ENCODE measurements at places on chromosomes 6 and 20.

GRCh38 chr6:18088419-18089296 is 33.8 kb downstream of the NHLRC1 start:
- no peak for DNase-seq

DNA sequence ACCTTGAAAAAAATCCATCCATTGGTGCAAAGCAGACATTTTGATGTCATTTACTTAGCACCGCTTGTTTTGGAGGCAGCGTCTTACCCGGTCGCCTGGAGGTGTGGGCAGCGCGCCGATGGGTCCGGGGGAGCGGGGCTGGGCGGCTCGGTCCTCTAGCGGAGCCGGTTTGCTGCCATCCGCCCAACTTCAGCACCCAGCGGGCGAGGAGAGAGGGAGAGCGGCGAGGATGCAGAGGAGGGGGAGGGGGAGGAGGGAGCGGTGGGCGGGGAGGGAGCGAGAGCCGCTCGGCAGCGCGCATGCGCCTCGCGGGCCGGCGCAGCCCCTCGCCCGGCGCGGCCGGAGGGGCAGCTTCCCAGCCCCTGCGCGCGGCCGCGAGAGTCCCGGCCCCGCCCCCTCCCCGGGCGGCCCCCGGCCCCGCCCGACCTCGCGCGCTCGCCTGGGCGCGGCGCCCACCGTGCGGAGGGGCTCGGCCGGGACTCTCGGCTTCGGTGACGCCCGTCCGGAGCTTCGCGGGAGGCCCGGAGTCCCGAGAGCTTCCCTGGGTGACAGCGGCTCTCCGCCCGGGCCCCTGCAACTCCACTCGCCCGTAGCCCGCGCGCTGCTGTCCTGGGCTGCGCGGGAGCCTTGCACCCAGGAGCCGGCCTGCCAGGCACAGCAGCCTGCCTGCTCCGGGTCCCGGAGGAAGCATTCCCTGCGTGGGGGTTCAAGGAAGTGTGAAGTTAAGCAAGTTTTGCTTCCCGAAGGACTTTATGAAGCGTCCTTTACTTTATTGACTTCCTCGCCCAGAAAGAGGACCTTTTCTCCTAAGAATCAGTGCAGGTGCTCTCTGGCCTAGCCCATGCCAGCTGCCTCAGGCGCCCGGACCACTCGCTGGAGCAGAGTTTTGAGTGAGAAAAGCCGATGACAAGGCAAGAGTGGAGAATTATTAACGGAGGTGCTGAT is at the start of gene RGS17:
TSS of gene RGS17 (minus strand) at position 246 of the 945 bp plus-strand sequence. CDS start 87,264 bp downstream, outside the sequence.
- no peak for DNase-seq

DNA sequence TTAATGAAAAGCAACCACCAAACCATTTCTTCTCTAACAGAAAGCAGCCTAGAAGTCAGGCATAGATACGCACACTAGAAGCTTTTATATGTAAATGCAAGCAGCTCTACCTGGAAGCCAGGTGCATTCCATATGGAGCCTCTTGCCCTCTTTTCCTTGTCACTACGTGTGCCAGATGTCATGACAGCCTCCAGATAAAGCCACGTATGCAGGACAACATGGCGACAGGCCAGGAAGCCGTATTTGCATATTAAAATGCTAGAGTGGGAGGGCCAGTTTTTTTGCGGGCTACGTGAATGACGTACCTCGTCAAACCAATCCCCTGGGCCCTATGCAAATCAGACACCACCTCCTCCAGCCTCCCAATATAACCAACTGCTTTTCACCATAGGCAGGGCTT is 308.1 kb upstream of the SPTLC3 start:
- DNase-seq, result no peak

DNA sequence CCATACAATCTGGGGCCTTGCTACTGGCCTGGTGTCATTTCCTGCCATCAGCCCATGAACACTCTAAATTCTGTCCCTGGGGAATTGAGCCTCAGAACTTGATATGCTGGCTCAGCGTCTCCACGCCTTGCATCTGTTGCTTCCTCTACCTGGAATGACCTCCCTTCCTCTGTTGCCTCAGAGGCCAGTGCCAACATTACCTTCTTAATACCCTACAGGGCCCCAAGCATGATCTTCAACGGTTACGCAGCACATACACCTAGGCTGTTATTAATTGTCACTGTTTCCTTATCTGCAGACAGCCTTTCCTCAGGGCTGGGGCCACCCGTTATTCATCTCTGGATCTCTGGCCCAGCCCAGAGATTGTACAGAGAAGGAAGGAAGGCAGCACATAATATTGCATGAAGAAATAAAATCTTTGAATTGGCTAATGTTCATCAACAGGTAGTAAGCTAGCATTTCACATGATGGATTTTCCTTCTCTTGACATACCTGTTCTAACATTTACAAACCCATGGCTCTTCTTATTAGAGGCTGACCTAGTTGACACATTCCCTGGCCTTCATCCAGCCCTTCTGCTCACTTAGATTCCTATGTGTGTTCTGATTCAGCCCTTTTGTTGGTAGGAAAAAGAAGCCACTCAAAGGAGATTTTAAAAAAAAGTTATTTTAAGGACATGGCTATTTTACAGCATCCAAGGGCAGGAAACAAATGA is 8.4 kb upstream of the RNF182 start:
- DNase-seq, result no peak

- no peak for DNase-seq
Observed at GRCh38 chr6:116404696-116405095, 33.9 kb downstream of the DSE start.

DNA sequence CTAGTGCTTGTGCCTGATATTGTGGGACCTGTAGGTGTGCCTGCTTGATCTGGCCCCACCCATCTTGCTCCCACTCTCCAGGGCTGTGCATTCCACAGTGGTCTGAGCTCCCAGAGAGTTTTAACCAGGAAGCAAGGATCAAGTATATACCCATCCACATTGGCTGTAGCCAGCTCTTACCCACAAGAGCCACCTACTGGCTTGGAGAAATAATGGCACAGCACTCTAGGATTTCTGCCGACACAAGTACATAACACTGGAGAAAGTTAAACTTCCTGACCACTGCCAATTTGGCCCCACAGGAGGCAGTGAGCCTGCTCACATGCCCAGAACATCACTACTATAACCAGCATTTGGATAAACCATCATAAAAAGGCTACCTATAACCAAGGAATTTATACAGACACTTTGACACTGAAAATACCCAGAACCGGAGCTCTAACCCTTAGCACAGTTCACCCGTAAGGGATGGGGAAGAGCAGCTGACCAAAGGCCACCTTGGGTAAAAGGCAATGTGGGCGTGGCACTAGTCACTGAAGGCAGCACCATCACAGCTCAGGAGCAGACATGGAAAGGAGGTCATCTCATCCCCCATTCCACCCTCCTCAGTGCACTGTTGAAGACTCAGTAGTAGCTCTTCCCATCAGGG is 440.4 kb downstream of the BTBD3 start:
- no peak for DNase-seq

GRCh38 chr20:51016521-51016920 is 6.4 kb downstream of the KCNG1 start:
- DNase-seq, result no peak

GRCh38 chr6:34319471-34319885 is 70.7 kb upstream of the SMIM29 start:
- no peak for DNase-seq

DNA sequence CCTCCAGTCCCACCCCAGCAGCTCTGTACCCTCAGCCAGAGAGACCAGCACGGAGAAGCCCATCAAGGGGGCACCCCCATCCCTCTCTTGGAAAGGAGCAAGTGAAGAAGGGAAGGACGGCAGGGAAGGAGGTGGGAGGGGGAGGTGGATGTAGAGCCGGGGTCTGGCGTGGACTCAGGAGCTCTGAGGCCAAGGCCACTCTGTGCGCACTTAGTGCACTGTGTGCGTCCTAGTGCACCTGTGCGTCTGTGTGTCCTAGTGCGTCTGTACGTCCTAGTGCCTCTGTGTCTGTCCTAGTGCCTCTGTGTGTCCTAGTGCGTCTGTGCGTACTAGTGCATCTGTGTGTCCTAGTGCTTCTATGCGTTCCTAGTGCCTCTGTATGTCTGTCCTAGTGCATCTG is 54.2 kb downstream of the DSTN start:
- DNase-seq, result no peak

- no peak for DNase-seq
Observed at GRCh38 chr6:89034586-89035251, 45.8 kb upstream of the PNRC1 start.

DNA sequence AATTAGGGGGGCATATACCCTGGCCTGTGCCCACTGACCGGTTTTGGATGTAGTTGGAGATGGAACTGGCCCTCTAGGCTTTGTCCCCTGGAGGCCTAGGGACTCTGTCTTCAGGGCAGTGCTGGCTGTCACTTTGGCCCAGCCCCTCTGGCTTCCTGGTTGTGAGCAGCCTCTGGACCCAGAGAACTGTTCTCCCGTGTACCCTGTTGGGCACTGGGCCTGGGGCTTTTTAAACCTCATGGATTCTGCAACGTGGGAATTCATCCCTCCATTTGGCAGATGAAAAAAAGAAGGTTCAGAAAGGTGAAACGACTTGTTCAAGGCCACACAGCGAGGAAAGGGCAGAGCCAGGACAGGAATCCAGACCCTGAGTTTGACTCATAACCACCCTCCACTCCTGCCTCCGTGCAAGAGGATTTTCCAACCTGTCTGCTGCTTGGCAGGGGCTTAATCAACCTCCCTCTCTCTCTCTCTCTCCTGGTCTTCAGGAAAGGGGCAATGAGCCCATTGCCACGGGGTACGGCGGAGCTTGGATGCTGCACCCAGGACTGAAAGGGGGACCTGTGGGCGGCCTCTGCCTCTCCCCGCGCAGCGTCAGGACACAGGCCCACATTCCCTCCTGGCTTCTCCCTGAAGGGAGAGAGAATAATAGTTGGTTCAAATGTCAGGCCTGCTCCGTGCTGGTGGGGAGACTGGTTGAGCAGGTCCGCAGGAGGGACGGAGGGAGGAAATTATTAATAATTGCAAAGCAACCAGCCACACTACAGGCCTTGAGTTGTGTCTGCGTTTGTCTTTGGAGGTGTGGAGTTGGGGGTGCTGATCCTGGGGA is 56.0 kb downstream of the CEBPB start:
- DNase-seq, result no peak

DNA sequence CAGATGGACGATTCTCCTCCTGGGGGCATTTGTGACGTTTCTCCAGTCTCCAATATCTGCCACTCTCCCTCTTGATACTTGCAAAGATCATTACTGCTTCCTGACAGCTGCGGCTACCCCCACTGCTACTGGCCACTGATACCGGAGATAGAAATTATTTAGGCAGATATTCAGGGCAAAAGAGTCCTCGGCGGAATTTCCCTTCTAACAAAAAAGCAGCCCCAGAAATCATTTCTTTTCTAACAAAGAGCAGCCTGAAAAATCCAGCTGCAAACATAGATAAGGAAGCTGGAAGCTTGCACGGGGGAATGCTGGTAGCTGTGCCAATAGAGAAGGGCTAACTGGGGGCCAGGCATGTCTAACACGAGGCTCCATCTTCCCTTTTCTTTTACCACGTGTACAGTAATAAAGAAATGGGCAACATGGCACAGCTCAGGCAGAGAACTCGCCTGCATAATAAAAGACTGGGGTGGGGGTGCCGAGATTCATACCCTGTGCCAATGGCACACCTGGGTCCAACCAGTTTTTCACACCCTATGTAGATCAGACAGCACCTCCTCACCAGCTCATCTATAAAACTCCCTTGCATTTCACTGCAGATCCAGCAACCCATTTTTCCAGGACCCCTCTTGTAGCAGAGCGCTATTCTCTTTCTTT is 6.1 kb downstream of the TP53RK start:
- no peak for DNase-seq

GRCh38 chr6:57252975-57253374 is 30.9 kb upstream of the RAB23 start:
- no peak for DNase-seq

DNA sequence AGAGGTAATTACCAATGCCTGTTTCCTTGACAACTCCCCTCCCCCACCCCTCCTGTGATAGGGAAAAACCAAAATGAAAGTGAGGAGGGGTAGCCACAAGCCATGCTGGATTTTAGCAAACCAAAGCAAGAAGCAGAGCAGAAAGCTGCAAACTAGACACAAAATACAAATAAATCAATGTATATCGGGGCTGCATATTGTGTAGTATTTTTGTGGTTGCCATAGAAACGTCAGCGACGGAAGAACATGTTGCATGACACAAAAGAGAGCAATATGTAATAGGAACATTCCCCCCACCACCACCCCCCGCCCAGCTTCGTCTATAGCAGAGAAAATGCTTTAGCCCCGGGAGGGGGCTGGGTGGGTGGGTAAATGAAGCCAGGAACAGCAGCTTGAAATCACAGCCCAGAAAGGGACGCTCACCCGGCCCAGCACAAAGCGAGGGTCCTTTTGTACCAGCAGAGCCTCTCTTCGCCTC is 548 bp downstream of the AGPAT4 start:
- no peak for DNase-seq

- no peak for DNase-seq
Observed at GRCh38 chr6:44253307-44254101, 3.8 kb downstream of the SLC35B2 start.

GRCh38 chr6:33613146-33613794 is 7.9 kb upstream of the ITPR3 start:
- no peak for DNase-seq

GRCh38 chr6:161377116-161377515 is 103.3 kb upstream of the AGPAT4 start:
- no peak for DNase-seq

- no peak for DNase-seq
Observed at GRCh38 chr6:68139130-68139529, 496.0 kb upstream of the ADGRB3 start.

DNA sequence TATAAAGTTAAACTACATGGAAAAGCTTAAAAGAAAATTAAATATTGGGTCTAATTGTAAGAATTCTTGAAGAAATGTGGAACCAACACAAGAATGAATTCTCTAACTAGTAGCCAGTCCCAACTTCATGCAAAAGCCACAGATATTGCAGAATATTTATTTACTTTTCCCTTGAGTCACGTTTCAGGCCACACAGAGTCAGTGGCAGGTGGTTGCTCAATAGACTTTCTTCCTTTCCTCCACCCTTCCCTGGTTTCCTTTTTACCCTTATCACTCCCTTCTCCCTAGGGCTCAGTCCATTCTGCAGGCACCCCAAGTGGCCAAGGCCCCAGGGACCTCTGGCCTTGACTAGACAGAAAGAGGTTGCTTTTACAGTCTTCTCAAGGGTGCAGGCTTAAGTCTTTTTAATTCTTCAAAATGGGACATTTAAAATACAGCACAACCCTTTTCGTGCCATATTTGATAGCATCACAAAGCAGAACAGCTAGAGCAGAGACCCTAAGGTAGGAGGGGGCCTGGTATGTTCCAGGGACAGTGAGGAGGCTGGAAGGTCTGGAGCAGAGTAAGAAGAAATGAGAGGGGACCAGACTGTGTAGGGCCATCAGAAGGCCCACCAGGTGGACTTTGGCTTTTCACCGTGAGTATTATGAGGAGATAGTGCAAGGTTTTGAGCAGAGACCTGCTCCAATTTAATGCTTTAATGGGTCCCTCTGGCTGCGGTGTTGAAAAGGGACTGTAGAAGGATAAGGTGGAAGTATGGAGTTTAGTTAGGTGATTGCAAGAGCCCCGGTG is 65.0 kb downstream of the HDDC2 start:
- no peak for DNase-seq

- DNase-seq, result no peak
Observed at GRCh38 chr6:107564589-107564951, 74.7 kb downstream of the SOBP start.
